ENCODE measurements at places on chromosomes 12 and 14.
A peak's percentile ranks its signal among the peaks of the same experiment; 100 is the strongest.

- DNase-seq, result no peak
These were observed 6.2 kb upstream of the SLC7A7 start for GRCh38 chr14:22821193-22822015.

DNA sequence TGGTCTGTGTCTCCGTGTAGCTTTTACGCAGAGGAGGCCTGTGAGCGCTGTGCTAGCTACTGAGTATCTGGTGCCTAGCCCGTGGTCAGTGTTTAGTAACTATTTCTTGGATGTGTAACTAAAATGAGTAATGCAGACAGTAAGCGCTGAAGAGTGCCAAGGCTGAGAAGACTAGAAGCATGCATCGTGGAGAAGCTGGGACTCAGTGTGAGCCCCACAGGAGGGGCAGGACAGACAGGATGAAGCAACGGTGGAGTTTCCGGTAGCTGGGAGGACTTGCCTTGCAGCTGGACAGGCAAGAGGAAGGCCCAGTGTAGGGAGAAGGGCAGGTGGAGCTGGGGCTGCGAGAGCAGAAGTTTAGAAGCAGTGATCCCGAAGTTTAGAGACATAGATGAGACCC lies 233.4 kb upstream of the FKBP4 start:
- DNase-seq, result no peak

- no peak for DNase-seq
These were observed 65.9 kb upstream of the C14orf180 start for GRCh38 chr14:104513641-104514046.

- DNase-seq, result peak; percentile 78
These were observed 35.5 kb upstream of the STON2 start for GRCh38 chr14:81435391-81436295.

DNA sequence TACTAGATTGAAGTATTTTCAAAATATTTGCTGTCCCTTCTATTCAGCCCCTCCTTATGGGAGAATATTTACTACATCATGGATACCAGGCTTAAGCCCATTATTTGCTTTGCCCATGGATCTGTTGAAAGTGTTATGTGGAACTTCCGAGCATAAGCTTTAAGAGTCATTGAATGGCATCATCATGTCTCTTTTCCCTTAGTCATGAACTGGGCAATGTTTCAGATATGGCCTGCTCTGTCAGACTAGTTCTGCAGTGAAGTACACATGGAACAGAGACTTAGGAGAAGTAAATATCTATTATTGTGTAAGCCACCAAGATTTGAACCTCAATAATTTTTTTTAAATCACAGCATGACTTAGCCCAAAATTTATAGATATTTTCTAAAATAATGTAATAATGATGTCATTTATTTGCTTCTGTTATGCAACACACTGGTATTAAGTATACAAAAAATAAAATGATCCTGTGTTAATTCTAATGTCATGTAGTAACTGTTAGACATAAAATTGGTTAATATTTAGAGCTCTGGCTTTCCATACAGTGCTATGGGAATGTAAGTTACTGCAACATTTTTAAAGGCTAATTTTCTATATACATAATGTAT lies 1097.3 kb downstream of the SLC16A7 start:
- DNase-seq, result no peak

DNA sequence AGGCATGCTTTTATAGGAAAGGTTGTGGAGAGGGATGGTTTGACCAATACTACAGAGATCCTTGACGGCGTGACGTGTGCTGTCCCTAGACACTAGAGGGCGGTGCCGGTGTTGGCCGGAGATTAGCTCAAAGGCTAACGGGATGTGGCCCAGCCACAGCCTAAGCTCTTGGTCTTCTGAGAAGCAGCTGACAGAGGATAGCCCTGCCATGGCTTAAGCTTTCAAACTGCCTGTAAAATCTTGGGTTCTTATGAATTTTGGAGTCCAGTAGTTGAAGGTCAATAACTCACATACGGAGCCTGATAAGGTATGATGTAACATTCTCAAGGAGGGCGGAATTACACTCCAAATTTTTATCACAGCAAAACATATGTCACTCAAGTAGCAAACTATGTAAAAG lies 515.7 kb upstream of the ATXN7L3B start:
- DNase-seq, result peak; percentile 13

DNA sequence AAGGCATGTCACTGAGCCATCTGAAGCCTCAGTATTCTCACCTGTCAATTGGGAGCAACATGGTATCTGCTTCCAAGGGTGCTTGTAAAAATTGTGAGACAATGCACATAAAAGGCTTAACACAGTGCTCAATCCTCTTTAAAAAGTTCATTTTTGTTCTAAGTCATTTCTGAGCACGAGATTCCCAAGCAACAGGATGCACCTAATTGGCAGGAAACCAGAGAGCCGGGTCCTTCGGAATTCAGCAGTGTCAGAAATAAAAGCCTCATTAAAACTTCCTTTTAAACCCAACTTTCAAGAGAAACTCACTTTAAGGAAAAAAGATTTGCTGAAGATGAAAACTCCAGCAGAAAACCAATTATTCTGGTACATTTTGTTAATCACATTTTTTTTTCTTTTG lies 112.4 kb upstream of the NOS1 start:
- DNase-seq, result no peak

DNA sequence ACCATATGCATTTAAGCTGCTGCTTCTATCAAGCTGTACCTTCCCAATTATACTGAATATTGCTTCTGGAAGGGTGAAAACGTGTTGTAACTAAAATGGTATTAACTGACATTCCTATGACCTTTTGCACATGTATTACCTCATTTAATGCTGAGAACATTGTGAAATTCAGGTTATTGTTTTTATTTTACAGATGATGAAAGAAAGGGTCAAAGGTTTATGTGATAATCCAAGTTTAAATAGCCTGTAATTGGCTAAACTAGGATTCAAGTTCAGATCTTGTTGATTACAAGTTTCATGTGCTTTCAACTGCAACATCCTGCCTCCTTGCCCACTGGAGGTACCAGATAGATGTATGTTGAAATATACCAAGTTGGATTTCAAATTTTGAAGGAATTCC lies 433.3 kb upstream of the PRICKLE1 start:
- DNase-seq, result no peak

DNA sequence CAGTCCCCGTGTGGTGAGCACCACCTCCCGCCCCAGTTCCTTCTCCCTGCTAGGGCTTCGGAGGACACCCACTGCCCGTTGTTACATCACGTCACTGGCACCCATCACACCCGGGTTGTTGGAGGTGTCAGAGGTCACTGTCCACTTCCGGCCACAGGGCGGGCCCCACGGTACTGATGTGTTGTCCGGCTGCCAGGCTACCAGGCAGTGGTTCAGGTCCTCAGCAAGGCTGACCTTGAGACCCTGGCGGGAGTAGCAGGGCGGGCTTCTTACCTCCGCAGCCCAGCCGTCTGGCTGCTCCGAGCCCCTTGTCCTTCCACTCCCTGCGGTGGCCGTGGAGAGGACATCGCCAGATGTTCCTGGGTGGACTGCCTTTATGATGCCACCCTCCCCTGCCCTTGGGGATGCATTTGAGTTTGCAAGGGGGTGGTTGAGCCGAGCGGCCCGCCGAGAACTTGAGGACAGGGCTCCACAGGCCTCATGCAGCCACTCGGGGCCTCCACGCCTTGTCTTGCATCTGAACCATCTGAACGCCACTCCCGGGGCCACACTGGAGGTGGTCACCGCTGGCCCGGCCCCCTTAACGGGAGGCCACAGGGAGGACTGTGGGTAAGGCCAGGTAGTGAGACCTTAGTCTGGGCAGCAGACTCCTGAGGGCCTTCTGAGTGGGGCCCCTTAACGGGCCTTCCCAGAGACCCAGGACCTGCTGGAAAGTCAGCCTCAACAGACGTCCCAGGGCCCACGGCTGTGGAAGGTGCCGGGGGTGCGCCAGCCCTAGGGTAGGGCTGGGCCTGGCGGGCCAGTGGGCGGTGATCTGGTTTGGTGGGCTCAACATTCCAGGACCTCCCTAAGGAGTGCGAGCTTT lies 27.1 kb upstream of the PLD4 start:
- DNase-seq, result no peak

GRCh38 chr12:115609347-115609746 lies 668.1 kb downstream of the MED13L start:
- DNase-seq, result no peak

- DNase-seq, result no peak
These were observed 22.7 kb downstream of the TRAF3 start for GRCh38 chr14:102799684-102800562.
